Trophoblast cell (in vitro differentiated cells and primary cell): ENCODE measurements at places on chromosomes 12 and 14.

- no peak for DNase-seq
These were observed 176.1 kb downstream of the IPO8 start for GRCh38 chr12:30519535-30519934.

GRCh38 chr12:122282061-122282460, 15.8 kb upstream of the VPS33A start:
- DNase-seq = peak; percentile 29

DNA sequence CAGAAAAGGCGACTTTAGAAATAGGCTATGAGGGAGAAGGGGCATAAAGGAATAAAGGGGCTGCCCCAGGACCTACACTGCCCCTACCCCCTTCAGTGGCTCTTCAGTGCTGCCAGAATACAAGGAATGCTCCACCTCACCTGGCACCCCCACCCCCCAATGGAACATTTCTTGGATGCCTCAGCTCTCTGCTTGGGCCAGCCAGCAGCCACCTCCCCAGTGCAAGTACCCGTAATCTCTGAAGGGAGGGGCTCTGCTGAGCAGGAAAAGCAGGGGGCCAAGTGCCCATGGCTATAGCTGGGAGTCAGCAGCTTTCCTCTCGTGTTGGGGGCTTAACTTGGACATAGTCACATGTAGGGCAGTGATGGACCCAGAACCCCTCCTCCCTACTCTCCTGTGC, 33.3 kb downstream of the BAZ2A start:
- no peak for DNase-seq

GRCh38 chr12:113470871-113471618, 626 bp downstream of the LHX5 start:
- DNase-seq = no peak

DNA sequence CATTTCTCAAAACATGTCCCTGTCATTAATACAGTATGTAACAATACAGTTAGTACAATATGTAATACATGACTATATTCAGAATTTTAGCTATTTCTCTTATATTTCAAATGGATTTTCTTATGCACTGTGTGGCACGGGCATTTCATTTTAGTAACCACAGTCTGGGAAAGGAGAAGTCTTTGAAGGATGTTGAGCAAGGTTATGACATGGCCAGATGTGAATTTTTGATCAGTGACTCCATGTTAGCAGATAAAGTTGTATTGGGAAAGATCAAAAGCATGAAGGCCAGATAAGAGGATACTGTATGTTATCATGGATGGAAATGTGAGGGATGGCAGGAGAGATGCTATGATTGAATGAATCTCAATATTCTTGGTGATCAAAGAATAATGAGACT, 285.2 kb downstream of the NAV3 start:
- DNase-seq = no peak

DNA sequence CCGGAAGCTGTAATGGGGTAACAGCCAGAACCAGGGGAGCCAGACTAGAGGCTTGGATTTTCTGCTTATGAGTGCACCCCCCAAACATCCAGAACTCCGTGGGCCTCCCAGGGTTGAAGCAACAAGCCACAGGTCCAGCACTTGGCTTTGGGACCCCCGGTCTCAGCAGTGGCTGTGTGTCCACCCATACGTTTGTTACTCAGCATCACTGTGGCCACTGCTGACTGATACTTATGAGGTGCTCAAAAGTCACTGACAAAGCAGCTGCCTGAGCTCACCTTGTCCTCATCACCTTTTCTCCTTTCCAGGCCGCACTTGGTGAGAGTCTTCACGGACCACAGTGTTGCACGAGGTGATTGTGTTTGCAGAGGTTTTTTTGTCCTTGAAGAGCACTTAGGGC, 145.6 kb upstream of the RFLNA start:
- DNase-seq = no peak

DNA sequence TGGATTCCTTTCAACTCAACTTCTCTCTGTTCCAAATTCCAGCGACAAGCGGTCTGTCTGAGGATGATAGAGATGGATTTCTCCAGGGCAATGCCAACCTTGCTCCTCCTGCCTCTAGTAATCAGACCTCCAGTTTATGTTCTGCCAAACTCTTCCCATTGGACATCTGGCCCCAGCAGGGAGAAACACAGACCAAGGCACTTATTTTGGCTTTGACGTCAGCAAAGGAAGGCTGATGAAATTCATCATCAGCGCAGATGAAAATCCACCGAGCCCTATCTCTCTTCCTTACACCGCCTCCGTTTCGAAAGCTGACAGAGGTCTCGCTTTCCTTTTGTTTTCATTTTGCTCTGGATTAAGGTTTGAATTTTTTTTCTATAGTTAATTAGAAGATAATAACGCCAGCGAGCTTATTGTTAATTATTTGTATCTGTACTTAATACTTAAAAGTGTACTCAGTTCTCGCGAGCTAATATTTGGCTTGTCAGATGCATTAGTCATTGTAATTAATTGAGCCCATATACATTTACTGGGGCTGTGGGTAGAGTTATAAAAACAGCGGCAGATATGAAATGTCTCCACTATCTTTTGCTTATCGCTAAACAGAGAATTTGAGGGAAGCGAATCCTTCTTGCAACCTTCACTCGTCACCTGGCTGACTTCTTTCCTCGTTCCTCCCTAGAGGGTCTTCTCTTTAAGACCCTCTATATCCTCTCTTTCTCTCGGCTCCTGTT, 35.9 kb upstream of the MED13L start:
- no peak for DNase-seq

GRCh38 chr14:51723990-51724389, 72.3 kb downstream of the FRMD6 start:
- DNase-seq = no peak

DNA sequence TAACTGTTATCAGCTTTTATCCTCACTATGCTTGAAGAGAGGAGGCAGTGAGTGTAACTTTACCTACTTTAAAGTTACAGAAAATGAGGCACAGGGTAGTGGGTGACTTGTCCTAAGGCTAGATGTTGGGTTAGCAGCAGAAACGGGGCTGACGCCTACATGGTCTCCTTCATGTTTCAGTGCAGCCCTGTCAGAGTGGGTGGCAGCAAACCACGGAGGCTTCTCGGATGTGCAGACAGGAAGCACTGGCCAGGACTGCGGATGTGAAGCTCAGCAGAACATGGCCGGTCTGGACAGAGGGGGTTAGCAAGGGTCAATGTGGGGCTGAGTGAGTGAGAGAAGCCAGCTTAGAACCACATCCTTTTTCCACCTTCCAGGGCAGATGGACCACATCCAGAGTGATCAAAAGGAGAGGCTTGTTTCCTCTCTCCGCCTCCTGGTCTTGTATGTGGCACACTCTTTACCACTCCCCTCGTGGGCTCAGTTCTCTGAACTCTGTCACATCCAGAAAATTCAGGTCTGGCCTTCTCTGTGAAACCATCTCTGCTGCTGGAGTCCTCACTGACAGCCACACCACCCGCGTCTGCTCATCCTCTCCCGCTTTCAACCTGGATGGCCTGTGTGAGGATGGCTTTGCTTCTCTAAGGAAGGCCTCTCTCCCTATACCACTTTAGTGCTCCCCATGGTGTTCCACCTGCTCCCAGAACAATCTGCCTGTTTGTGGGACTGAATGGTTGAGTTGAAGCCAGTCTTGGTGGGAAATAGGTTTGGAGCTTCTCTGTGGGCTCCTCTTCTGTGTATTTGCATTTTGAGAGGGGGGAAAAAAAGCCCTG, 14.1 kb downstream of the SUSD6 start:
- no peak for DNase-seq

DNA sequence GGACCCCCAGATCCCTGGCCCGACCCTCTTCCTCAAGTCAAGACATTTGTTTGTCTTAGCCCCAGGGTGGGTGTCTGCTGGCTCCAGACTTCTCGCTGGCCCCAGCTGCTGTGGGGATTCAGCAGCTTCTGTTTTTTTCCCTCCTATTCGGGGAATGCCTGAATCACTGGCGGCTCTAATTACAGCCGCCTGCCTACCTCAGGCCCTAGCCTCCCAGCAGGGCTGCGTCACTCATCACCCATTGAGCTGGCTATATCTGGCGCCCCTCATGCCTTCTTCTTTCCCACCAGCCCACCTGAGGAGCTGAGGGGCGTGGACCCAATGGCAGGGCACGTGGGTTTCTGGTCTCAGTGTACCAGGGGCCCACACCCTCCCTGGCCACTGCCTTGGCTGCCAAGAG, 10.1 kb downstream of the KRT80 start:
- no peak for DNase-seq

GRCh38 chr12:6074979-6075585, 49.4 kb downstream of the VWF start:
- no peak for DNase-seq

DNA sequence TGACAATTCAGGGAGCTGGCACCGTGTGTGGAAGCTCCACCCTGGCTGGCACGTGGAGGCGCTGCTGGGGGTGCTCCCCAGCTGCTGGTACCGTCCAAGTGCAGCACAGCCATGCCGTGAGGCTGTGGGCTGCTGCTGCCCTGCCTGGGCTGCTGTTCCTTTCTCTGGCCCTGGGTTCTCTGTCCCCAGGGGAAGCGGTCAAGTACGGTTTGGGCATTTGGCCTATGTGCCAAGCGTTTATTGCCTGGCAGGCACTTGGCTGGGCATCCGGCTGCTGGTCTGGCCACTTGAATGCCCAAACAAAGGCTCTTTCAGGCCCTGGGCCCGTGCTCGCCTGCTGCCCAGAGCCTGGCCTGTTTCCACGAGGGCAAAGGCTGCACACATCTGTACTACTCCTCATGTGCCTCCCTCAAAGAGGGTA, 39.6 kb downstream of the RHOF start:
- DNase-seq = no peak

DNA sequence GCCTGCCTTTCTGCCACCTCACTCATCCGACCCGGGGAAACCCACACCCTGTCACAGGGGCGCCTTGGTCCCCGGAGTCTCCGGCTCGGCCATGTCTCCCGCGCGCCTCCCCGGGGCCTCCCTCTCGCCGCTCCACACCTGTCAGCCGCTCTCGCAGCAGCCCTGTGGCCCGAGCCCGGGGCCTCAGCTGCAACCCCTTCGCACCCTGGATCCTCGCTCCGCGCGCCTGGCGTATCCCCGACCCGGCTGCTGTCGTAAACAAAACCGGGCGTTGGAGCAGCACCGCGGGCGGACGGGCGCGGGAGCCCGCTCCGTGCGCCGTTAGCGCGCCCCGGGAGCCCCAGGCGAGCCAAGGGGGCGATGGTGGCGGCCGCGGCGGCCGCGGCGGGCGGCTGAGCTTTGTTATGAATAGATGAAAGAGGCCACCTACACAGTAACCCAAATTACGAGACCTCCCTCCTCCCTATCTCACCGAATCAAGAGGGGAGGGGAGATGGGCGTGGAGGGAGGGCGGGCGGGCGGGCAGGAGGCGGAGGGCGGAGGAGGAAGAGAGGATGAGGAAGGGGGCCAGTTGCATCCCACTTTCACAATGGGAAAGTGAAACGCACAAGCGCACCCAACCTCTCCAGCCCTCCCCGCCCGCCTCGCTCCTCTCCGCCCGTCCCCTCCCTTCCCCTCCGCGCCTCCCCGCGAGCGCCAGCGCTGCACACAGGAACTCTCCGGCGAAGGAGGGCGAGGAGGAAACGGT, at the start of gene PLXNC1:
Gene PLXNC1 (plus strand): TSS at position 587 of the 748 bp plus-strand sequence. CDS start 395 bp downstream, outside the sequence.
- peak; percentile 36 for DNase-seq

- no peak for DNase-seq
These were observed 49.5 kb upstream of the RIC8B start for GRCh38 chr12:106724934-106725333.

GRCh38 chr14:24694680-24695079, 60.7 kb upstream of the GZMB start:
- no peak for DNase-seq

DNA sequence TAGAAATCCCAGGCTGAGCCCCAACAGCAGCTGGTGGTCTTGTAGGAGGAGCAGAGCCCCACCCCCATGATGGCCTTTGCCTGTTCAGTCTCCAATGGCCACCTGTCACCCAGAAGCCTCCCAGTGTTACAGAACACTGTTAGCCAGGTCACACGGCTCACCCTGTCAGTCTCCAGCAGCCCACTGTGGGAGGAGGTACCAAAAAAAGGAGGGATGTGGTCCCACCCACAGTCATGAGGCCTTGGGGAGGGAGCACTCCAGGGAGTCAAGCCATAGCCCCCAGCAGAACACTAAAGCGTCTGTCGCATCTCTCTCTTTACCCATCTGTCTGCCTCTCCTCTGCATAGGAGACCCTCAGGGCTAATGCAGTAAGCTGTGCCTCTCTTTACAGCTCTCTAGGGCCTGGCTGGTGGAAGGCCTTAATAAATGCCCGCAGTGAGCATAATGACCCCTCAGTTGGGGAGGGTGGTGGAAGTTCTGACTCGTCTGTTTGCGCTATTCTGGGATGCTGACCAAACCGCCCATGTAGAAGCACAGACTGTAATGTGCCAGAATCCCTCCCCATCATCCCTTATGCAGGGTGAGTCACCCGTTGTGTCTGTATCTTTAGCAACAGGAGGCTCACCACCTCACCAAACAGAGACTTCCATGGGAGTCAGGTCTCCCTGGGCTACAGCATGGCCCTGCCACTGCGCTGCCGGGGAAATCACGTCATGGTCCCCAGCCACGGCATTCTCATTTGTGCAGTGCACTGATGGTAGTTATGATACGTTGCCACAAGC, 14.6 kb downstream of the C14orf132 start:
- DNase-seq = no peak

GRCh38 chr12:116563262-116563661, 4.1 kb downstream of the MAP1LC3B2 start:
- no peak for DNase-seq

GRCh38 chr12:54526812-54527630, 22.4 kb upstream of the PDE1B start:
- DNase-seq = peak; percentile 52

- DNase-seq = no peak
These were observed 16.3 kb downstream of the ATP5MC2 start for GRCh38 chr12:53659571-53659981.

DNA sequence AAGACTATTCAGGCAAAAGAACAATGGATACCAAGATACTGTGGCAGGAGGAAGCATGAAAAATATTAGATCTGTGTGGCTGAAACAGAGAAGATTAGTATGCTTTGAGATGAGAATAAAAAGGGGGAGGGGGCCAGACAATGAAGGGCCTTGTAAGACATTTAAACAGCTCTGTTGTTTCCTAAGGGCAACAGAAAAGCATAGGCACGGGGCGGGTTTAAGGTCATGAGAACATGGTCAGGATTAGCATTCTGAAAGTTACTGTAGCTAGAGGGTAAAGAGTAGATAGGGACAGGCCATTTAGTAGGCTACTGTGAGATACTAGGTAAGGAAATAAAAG, 18.6 kb downstream of the INTS13 start:
- no peak for DNase-seq

DNA sequence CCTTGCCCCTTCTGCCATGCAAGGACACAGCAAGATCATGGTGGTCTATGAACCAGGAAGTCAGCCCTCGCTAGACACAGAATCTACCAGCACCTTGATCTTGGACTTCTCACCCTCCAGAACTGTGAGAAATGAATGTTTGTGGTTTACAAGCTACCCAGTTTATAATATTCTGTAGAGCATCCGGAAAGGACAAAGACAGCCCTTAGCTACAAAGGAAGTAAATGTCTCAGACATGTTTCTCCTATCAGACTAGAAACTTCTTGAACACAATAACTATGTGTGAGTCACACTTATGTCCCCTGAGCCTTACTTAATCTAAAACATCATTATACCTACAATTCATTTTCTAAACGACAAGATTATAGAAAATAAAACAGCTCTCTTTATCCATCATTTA, 176.7 kb downstream of the KLHL28 start:
- DNase-seq = no peak
